Renal pelvis (tissue), 12 donors: ENCODE measurements at places on chromosomes 12 and 14. TPM values are rescaled to one million over a fixed set of nuclear protein-coding genes. Genes with fewer than 3 reads are reported as not detected.
A peak's percentile ranks its signal among the peaks of the same experiment; 100 is the strongest.

DNA sequence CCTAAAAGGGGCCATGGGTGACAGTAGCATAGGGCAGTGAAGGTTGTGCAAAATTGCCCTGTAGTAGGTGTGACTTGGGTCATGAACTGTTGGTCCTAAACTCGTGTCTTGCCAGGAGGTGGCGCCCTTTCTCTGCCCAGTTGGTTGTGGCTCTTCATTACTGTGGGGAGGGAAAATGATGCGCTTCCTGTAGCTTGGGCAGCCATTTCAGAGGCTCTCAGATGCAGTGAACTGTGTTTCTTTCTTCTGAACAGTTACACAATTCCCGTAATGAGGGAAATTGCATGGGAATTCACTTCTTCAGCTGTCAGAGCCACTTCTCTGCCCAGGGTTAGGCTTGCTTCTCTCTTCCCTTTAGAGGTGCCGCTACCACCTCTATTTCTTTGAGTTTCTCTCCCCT, 148.1 kb upstream of the NRXN3 start:
- DNase-seq, result peak; percentile 36

DNA sequence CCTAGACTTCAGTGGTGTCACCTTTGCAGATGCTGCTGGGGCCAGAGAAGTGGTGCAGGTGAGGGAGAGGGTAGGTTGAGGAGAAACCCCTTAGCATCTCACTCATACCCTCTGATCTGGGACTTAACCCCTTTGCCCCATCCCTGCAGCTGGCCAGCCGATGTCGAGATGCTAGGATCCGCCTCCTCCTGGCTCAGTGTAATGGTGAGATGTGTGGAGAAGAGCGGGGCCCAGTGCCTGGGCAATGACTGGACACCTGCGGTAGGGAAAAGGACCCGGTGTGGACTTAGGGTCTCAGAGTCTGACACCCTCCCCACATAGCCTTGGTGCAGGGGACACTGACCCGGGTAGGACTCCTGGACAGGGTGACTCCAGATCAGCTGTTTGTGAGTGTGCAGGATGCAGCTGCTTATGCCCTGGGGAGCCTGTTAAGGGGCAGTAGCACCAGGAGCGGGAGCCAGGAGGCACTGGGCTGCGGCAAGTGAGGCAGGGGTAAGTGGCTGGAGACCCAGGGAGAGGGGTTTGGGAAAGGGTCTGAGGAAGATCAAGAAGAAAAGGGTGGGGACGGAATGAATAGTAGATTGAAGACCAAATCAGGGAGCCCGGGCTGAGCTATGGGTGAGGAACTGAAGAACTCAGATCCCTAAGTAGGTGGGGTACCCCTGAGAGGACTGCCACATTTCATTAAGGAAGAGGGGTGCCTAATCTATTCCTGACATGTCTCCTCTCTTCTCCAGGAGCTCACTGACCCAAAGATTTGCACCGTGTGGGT, 7.6 kb downstream of the B4GALNT1 start:
- no peak for DNase-seq

- DNase-seq, result no peak
Observed at GRCh38 chr14:105601360-105602242, 75.2 kb downstream of the TMEM121 start.

Gene SYCP3
- polyA plus RNA-seq, result 1.5 TPM

DNA sequence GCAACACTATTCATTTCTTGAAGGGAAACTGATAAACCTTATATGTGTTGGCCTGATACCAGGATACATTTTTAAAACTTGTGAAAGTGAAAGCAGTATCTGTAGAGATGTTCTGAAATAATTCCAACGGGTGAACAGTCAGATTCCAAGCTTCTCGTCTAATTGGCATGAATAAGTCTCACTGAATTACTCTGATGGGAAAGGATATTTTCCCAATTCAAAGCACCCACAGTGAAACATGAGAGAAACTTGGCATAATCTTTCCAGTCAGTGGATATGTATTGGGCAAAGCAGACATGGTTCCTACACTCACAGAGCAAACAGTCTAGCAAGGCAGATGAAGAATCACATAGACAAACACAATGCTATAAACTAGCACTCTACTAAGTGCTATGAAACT, 413.1 kb downstream of the MED13L start:
- no peak for DNase-seq

Gene PDE3A
- polyA plus RNA-seq, result 19.7 TPM

DNA sequence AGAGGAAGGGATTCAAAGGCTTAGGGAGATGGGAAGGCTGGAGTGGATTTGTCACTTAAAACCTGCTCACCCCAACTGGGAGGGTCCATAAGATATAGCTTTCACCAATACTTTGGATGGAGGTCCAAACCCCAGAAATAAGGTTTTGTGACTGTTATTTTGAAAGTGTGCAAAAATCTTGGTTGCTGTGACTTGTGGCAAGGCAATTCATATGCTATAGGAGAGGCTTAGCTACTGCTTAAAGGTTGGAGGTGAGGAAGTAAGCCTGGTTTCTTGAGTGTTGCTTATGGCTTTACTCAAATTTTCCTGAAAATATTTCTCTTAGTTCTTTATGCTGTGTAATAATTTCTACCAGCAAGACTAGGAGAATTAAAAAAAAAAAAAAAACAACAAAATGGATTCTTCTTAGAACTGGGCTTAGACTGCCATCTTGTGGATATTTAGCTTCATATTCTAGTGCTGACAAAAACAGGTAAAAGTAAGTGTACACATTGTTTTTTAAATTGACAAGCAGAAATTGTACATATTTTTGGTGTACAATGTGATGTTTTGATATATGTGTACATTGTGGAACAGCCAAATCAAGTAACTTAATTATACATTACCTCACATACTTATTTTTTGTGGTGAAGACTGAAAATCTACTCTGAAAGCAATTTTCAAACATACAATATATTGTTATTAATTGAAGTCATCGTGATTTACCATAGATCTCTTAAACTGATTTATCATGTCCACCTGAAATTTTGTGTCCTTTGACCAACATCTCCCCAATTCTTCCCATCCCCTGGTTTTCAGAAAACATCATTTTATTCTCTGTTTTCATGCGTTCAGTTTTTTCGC, 23.0 kb downstream of the PDE6H start:
- peak; percentile 65 for DNase-seq

- DNase-seq, result peak; percentile 53
Observed at GRCh38 chr12:105492591-105493545, 162.4 kb downstream of the C12orf75 start.

Gene VAMP1
- 14.8 TPM for polyA plus RNA-seq

- DNase-seq, result no peak
Observed at GRCh38 chr12:102962532-102962931, 5.1 kb downstream of the ASCL1 start.

GRCh38 chr12:59844750-59845149, 248.9 kb downstream of the SLC16A7 start:
- DNase-seq, result no peak

GRCh38 chr12:118544569-118544968, 168.2 kb downstream of the SUDS3 start:
- no peak for DNase-seq

Gene LALBA
- not detected for polyA plus RNA-seq

DNA sequence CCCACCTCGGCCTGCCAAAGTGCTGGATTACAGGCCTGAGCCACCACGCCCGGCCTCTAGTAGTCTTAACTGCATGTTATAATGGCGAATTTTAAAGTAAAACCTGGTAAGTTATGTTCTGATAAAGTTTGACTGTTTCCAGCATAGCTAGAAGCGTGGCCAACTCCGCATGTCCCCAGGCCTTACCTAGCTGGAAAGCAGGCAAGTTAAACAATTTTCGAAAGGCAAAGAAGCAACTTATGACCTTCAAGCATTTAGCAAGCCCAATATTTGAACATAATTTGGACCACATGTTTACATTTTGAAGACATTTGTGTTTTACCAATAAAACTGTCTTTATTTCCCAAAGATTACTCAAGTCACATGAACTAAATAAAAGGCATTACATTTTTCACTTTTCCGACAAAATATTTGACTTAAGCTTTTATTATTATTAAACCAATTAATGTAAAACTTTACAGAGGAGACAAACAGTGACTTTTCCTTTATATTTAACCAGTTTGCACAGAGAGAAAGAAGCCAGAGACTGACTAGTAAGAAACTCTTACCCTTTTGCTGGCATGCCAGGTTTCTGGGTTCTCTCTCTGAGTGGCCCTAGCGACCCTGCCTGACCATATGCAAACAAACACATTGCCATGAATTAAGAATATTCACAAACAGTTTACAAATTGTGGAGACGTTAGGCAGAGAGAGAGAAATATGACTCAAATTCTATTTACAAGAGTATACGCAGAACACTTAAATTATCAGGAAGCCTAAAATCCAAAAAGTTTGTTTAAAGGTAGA, 106.3 kb downstream of the RIN3 start:
- no peak for DNase-seq

- peak; percentile 34 for DNase-seq
Observed at GRCh38 chr12:15276088-15276698, 46.1 kb upstream of the PTPRO start.

Gene DDX51
- polyA plus RNA-seq, result 15.2 TPM

Gene SIRT4
- polyA plus RNA-seq, result 3.2 TPM

GRCh38 chr14:63960926-63961567, 108.2 kb downstream of the SYNE2 start:
- DNase-seq, result peak; percentile 22

- DNase-seq, result peak; percentile 15
Observed at GRCh38 chr14:55446833-55447232, 6.4 kb upstream of the TBPL2 start.

Gene NAV3
- polyA plus RNA-seq, result 8.0 TPM

Gene C1S
- 47.4 TPM for polyA plus RNA-seq

DNA sequence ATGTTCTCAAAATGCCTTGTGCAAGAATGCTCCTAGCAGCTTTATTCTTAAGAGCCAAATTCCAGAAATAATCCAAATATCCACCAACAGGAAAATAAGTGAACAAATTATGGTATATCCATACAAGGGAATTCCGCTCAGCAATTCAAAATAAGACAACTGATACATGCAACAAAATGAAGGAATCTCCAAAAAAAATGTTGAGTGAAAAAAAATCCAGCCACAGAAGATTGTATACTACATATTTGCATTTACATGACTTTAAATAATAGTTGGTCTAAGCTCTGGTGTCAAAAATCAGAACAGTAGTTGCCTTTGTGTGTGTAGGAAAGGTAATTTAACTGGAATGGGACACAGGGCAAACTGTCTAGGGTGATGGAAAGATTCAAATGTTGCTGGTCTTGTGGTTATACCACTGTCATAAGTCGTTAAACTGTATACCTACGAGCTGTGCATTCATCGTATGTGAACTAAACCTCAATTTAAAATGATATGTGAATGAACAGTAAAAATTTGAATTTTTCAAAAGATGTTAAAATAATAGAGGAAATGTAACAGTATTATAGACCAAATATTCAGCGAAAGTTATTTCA, 3.2 kb downstream of the CD69 start:
- DNase-seq, result no peak

DNA sequence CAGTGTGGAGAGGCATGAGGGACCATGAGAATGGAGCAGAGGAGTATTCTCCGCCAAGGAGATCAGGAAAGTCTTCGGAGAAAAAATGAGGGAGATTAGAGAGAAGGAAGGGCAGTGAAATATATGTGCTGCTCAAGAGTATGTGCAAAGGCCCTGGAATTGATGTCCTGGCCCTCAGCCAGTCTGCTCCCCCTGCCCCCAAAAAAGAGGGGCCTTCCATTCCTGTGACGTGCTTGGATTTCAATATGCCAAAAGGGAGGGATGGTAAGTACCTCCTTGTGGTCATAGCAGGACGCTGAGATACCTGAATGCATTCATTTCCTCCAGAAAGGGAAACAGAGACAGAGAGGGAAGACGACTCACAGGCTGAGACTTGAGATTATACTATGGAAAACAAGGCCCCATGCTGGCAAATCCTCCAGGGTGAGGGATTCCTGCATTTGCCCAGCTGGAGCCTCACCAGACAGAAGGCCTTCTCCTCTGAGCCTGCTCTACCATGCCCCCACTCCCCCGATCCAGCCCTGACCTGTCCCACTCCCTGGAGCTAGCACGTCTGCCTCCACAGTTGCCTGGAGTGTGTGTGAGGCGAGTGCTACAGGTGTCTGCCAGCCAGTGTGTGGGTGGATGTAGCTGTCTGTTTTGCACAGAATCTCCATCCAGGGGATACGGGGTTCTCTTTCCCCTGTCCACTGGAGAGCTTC, 3.9 kb upstream of the RARG start:
- no peak for DNase-seq

- no peak for DNase-seq
Observed at GRCh38 chr14:69039288-69039628, 60.2 kb upstream of the ACTN1 start.

Gene SERPINA10
- 0.15 TPM for polyA plus RNA-seq
